ENCODE measurements at places on chromosomes 6 and 20.

- no peak for DNase-seq
These were observed 67.1 kb upstream of the GFRAL start for GRCh38 chr6:55260181-55260580.

DNA sequence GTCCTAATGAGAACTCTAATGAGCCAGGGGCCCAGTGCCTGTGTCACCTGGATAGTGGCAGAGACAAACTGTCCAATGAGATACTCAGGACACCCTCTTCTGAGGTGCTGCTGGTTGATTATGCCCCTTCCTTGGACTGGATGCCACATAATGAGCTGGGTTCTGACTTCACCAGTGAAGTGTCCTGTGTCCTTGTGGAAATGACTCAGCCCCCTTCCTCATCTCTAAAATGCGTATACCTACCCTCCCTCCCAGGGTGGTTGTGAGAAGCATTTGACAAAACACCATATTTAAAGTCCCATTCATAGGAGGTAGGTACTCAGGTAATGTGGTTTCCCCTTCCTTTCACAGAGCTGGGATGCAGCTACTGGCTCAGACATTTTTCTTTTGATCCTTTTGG lies 28.4 kb upstream of the RNF24 start:
- no peak for DNase-seq

- peak; percentile 94 for DNase-seq
These were observed 292.6 kb downstream of the GMDS start for GRCh38 chr6:1952740-1953360.

GRCh38 chr20:4112481-4113421 lies 97.4 kb upstream of the RNF24 start:
- DNase-seq, result no peak

DNA sequence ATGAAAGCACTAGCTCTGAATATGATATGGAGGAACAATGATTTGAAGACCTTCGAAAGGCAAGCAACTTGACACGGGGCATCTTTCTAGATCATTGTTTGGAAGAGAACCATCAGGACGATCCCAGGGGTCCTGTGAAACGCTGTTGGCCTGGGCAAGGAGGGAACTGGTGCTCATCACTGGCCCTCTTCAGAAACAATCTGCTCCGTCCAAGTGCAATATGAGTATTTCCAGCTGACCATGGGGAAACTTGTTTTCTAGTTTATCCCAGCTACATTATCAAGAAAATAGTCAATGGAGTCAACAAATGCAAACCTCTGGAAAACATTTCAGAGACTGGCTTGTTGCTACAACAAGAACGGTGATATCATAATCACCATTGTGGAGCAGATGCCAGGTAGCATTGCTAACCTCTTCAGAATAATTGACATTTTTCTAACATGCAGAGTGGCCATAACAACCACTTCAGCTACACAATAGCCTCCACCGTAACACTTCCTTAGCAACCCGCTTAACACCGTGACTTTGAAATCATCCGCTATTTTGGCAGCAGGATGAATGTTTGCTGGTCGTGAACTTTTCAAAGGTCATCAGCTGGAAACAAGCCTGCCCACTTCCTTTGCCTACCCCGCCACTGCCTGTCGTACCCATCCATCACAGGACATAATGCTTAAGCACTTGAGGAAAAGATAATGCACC lies 112.0 kb upstream of the PDE10A start:
- DNase-seq, result no peak

GRCh38 chr6:16966791-16967469 lies 134.9 kb upstream of the STMND1 start:
- DNase-seq, result no peak

- DNase-seq, result no peak
These were observed 37.0 kb downstream of the SHLD1 start for GRCh38 chr20:5786930-5787795.

DNA sequence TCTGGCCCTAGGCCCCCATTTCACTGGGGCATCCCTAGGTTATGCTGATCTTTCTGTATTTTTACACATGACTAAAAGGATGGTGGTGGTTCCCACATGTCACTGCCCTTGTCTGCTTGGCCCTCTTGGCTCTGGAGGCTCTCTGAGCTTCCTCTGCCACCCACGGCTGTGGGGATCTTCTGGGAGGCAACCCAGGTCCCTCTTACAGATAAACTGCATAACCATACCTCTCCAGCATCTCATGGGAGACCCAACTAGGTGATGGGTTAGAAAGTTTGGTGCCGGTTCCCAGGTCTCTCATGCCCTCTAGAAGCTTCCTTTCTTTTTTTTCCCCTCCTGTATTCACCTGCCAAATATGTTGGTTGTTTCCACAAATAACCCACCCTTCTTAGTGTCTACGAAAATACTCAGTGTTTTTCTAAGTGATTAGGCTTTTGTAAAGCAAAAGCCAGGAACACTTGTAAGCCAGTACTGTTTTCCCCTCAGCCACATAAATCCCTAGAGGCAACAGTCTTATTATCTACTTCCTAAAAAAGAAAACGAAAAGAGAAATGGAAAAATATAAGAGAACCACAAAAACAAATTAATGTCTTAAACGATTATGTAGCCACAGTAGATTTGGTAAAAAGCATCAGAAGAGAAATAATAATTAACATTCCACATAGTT lies 71.7 kb upstream of the SMLR1 start:
- DNase-seq, result no peak

GRCh38 chr6:46772762-46773161 lies 20.4 kb upstream of the MEP1A start:
- DNase-seq, result no peak

GRCh38 chr6:115704028-115704427 lies 356.7 kb downstream of the FRK start:
- no peak for DNase-seq

DNA sequence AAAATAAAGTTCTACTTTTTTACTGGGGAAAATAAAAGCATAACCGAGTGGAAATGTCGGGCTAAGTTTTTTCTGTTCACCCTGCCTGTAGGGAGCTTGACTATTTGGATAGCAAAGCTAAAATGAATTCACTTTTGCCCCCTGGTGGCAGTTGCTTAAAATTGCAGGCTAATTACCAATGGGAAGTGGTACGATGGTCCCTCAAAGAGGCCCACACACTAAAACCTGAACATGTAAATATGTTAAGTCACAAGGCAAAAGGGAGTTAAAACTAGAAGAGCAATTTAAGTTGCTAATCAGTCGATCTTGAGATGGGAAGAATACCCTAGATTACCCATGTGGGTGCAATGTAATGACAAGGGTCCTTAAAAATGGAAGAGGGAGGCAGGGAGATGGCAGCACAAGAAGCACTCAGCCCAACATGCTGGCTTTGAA lies 916 bp upstream of the SUN5 start:
- DNase-seq, result no peak

GRCh38 chr6:136740050-136740974 lies 52.0 kb downstream of the MAP3K5 start:
- DNase-seq, result no peak

All from RWPE1 (cell line).